ENCODE measurements at places on chromosomes 11 and 22.

DNA sequence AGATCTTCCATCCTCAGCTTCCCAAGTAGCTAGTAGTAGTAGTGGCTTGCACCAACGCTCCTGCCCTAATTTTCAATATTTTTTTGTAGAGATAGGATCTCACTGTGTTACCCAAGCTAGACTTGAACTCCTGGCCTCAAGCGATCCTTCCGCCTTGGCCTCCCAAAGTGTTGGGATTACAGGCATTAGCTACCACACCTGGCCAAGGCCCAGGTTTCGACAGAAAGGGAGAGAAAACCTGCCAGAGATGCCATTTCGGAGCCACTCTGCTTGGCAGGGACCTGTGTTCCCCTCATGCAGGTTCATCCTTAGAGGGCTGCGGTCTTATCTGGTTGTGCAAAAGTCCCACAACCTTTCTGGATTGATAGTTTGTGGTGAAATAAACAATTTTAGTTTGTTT lies 41.4 kb downstream of the FAM83F start:
- no peak overlapping the region for H3K4me3 ChIP-seq
- H3K4me1 ChIP-seq = peaks cover 12% of the 10 kb centered on the region
- H3K36me3 ChIP-seq = no peaks in the 10 kb centered on the region
- no peak for DNase-seq
- H3K27me3 ChIP-seq = no peaks in the 10 kb centered on the region
- no peak overlapping the region for H3K27ac ChIP-seq

GRCh38 chr11:112437096-112437495 lies 176.4 kb upstream of the PLET1 start:
- no peaks in the 10 kb centered on the region for H3K36me3 ChIP-seq
- no peak overlapping the region for H3K4me3 ChIP-seq
- DNase-seq = no peak
- no peaks in the 10 kb centered on the region for H3K27me3 ChIP-seq

DNA sequence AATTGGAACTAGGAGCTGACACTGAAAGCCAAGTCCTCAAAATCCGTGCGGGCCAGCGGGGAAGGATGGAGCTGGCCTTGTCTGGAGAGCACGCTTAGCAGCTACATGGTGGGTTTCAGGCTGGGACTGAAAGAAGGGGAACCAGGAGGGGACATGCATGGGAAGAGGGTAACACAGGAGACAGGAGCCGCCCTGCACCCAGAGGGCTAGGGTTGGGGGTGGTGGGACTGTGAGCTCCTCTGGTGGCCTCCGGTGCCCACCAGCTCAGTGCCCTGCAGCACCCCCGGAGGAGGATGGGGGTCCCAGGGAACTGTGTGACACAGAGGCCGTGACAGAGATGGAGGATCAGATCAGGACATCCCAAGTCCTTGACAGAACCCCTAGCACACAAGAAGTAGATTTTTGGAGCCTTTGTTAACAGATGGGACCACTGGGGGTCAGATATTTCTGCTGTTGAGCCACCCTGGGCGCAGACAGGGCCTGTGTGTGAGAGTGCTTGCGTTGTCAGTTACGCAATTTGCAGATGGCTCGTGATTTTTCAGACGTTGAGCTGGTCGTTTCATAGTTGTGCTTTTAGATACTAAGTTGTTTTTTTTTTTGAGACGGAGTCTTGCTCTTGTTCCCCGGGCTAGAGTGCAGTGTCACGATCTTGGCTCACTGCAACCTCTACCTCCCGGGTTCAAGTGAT lies 21.3 kb upstream of the GRAMD4 start:
- peaks cover 22% of the 10 kb centered on the region for H3K36me3 ChIP-seq
- DNase-seq = no peak
- H3K4me1 ChIP-seq = peaks cover 47% of the 10 kb centered on the region
- peak overlapping the region; percentile 59 for H3K27ac ChIP-seq
- H3K4me3 ChIP-seq = no peak overlapping the region
- H3K27me3 ChIP-seq = no peaks in the 10 kb centered on the region

DNA sequence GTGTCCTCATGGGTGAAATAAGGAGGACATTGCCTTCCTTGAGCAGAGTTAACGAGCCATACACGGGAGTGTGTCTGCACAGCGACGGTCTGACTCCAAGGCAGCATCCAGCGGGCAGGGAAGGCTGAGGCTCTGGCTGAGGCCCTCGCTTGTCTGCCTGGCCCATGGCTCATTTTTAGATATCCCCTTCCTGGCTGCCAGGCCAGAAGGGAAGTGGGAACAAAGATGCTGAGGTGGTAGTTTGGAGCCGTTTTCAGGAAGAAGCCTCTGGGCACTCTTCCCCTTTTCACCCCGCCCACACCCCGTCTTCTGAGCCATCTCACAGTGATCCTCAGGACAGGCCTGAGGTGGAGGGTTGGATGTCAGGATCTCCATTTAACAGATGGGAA lies 3.0 kb upstream of the SLCO2B1 start:
- peaks cover 2% of the 10 kb centered on the region for H3K27me3 ChIP-seq
- H3K4me3 ChIP-seq = no peak overlapping the region
- peaks cover 26% of the 10 kb centered on the region for H3K4me1 ChIP-seq
- DNase-seq = no peak
- no peak overlapping the region for H3K27ac ChIP-seq

- H3K4me3 ChIP-seq = no peak overlapping the region
- no peak overlapping the region for H3K27ac ChIP-seq
- no peak for DNase-seq
- H3K36me3 ChIP-seq = no peaks in the 10 kb centered on the region
- H3K27me3 ChIP-seq = no peaks in the 10 kb centered on the region
- H3K4me1 ChIP-seq = no peaks in the 10 kb centered on the region
Observed at GRCh38 chr22:48945621-48946458, 881.8 kb downstream of the BRD1 start.

DNA sequence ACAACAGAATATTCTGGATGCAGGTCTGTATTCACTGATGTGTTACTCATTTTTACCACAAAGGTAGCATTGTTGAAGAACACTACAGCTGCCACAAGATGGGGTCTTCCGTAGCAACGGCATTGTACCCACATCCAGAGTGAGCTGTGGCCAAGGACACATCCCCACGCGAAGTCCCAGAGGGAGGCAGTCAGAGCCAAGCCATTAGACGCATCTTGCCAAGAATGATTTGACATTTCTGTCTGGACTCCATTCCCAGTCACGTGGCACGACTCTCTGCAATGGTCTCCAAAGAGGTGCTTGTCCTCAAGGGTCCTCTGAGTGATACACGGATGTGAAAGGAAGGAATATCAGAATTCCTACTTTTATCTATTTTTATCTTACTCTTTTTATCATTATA lies 15.5 kb downstream of the OPCML start:
- no peaks in the 10 kb centered on the region for H3K4me1 ChIP-seq
- H3K27me3 ChIP-seq = peaks cover 15% of the 10 kb centered on the region
- H3K27ac ChIP-seq = no peak overlapping the region
- no peaks in the 10 kb centered on the region for H3K36me3 ChIP-seq

DNA sequence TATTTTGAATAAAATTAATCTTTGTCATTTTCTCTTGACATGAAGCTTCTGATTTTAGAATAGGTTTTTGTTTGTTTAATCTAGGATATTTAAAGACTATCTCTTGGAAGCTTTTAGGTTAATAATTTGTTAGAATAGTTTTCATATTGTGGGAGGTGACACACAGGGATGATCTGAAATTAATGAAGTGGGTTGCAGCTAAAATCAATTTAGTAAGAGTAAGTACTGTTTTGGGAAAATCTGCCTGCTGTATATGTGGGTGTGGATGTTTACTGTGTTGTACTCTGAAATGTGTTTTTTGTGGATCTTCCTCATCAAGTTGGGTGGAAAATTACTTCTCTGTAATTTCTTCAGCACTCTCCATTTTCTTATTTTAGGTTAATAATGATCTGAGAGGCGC lies 67.3 kb downstream of the BID start:
- peak overlapping the region; percentile 85 for H3K27ac ChIP-seq
- no peaks in the 10 kb centered on the region for H3K27me3 ChIP-seq
- H3K4me3 ChIP-seq = peak overlapping the region; percentile 48
- peaks cover 11% of the 10 kb centered on the region for H3K36me3 ChIP-seq

DNA sequence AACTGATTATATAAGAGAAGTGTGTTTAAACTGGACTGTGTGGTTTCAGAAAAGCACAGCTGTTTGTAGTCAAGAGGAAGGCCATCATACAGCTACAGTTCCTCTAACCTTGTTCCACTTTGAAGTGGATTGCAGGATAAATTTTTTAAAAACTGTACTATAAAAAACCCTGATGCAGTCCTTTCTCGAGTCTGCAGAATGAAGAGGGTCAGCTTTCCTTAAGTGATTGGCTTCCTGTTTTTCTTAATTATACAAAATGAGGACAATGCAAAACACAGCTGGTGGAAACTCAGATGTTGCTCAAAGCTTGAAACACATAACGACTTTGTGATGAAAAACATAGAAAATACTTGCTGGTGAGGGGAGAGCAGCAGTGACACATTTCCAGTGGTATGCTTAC lies 1060.5 kb downstream of the DLG2 start:
- no peak for DNase-seq
- no peaks in the 10 kb centered on the region for H3K4me1 ChIP-seq
- H3K27me3 ChIP-seq = no peaks in the 10 kb centered on the region
- no peak overlapping the region for H3K27ac ChIP-seq
- H3K4me3 ChIP-seq = no peak overlapping the region

DNA sequence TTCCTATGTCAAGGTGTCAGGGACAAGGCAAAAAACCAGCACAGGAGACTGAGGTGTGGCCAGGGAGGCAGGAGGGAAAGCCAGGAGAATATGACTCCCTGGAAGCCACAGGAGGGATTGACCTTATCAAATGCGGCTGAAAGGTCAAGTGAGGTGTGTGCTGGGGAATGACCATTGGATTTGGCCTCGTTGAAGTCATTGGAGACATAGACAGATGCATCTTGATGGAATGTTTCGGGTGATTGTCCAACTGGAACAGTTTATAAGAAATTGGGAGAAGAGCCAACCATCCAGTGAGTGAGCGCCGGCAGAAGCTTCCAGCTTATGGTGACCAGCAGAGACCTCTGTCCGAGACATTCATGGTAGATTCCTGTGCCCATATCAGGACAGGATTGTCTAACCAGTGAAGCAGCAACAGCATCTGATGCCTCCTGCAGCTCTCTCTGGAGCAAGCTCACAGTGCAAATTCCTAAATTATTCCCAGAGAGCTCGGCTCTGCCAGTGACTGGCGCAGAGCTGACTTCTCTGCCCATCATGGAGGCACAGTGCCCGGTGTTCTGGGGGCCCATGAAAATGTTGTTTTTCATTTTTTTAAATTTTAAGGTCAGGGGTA lies 95.4 kb downstream of the MYO18B start:
- H3K27me3 ChIP-seq = peaks cover 4% of the 10 kb centered on the region
- no peaks in the 10 kb centered on the region for H3K4me1 ChIP-seq
- no peak overlapping the region for H3K27ac ChIP-seq
- H3K36me3 ChIP-seq = no peaks in the 10 kb centered on the region

- no peaks in the 10 kb centered on the region for H3K4me1 ChIP-seq
- no peak overlapping the region for H3K4me3 ChIP-seq
- no peak overlapping the region for H3K27ac ChIP-seq
- peaks cover 31% of the 10 kb centered on the region for H3K36me3 ChIP-seq
- H3K27me3 ChIP-seq = no peaks in the 10 kb centered on the region
Observed at GRCh38 chr11:77379253-77379652, 77.8 kb upstream of the GDPD4 start.

DNA sequence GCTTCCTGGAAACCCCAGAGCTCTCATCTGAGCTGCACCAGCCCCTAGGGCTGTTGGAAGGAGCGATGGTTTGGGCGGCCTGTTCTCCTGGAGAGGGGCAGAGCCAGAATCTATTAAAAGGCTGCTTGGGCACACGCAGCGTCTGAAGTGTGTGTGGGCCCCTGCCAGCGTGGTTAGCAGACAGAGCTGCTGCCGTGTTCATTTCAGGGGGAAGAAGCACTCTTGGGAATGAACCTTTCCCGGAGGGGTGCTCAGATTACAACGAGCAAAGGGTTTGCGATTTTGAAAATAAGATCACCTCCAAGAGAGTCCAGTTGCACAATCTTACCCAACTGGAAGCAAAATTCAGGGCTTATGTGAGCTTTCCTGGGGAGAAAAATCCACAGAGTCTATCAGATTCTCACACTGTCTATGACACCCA lies 12.9 kb downstream of the ANO1 start:
- DNase-seq = no peak
- H3K27ac ChIP-seq = no peak overlapping the region
- no peak overlapping the region for H3K4me3 ChIP-seq
- no peaks in the 10 kb centered on the region for H3K36me3 ChIP-seq
- no peaks in the 10 kb centered on the region for H3K4me1 ChIP-seq
- H3K27me3 ChIP-seq = no peaks in the 10 kb centered on the region

All from DND-41 (cell line).